ENCODE measurements at places on chromosomes 5 and 9. TPM values are rescaled to one million over a fixed set of nuclear protein-coding genes. Genes with fewer than 3 reads are reported as not detected.

Gene NELFB
- 66.1 TPM for total RNA-seq

Gene ENTPD2
- total RNA-seq = 3.1 TPM

Gene UNC13B
- total RNA-seq = 24.9 TPM

Gene SPINK1
- 0.78 TPM for total RNA-seq

Gene FBN2
- total RNA-seq = 182 TPM

Gene DPP7
- 62.2 TPM for total RNA-seq

Data from nasal cavity respiratory epithelium epithelial cell of viscerocranial mucosa (primary cell).